ENCODE measurements at places on chromosomes 3 and 15.

DNA sequence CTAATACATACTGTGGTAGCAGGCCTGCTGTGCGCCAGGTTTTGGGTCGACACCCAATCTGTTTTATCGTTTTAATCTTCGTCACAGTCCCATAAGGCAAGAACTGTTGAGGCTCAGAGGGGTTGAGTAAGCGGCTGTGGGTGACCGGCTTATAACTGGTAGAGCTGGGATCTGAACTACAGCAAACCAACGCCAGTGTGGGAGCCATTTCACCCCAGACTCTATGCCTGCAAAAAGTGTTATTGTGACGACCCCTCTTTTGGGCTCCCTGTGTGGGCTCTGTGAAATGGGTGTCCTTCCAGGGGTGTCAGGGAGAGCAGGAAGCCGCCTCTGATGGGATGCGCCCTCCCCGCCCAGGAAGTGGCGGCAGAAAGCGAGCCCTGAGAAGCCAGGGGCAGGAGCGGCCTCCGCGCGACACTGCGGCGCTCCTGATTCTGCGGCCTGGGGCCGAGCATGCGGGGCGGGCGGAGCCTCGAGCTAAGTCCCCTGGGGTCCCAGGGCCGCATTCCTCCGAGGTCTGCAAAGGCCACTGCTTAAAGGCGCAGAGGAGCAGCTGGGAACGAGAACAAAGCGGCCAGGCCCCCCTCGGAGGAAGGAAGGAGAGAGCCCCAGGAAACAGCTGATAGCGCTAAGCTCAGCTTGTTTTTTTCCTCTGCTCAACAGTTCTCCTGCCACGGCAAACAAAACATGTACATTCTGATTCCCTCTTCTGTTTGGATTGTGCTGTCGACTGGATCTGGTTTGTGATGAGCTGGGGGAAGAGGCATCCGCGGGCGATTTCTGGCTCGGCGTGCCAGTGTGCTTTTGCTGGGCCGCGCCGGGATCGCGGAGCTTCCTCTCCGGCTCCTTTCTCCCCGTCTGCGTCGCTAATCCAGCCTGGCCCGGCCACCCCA lies 33.9 kb downstream of the GRK7 start:
- DNase-seq = no peak

GRCh38 chr3:40207796-40208195 lies 101.7 kb upstream of the EIF1B start:
- DNase-seq = no peak

- DNase-seq = no peak
These were observed 40.2 kb upstream of the IDH2 start for GRCh38 chr15:90142216-90143165.

- DNase-seq = no peak
These were observed 533.1 kb downstream of the OTOL1 start for GRCh38 chr3:162029736-162030135.

- DNase-seq = no peak
These were observed 488.4 kb downstream of the NR2F2 start for GRCh38 chr15:96818861-96819260.
